ENCODE measurements at places on chromosomes 6 and 20. TPM values are rescaled to one million over a fixed set of nuclear protein-coding genes. Genes with fewer than 3 reads are reported as not detected.

- no peak overlapping the region for H3K27ac ChIP-seq
- H3K4me3 ChIP-seq, result no peak overlapping the region
- H3K27me3 ChIP-seq, result peaks cover 4% of the 10 kb centered on the region
- no peak for DNase-seq
- H3K4me1 ChIP-seq, result peaks cover 5% of the 10 kb centered on the region
- no peaks in the 10 kb centered on the region for H3K36me3 ChIP-seq
These were observed 176.3 kb downstream of the ADGRG6 start for GRCh38 chr6:142478117-142478516.

DNA sequence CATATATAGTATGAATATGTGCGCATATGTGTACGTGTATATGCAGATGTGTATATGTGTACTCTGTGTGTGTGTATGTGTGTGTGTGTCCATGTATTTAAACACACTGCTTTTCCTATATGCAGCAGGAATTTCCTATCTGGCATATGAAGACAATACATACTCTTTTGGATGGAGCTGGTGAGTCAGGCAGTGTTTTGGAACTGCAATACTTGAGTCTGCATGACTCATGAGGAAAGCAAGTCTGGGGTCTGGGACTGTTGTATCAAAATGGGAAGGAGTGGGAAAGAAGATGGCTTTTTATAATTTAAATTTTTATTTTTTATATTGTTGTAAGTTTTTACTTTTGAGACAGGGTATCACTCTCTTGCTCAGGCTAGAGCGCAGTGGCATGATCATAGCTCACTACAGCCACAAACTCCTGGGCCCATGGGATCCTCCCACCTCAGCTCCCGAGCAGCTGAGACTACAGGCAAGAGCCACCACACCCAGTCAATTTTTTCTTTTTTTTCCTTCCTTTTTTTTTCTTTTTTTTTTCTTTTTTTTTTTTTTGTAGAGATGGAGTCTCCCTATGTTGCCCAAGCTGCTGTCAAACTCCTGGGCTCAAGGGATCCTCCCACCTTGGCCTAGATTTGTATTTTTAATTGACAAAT lies 72.2 kb downstream of the ATXN1 start:
- DNase-seq, result no peak
- H3K27ac ChIP-seq, result no peak overlapping the region
- peaks cover 21% of the 10 kb centered on the region for H3K4me1 ChIP-seq
- no peaks in the 10 kb centered on the region for H3K36me3 ChIP-seq
- no peak overlapping the region for H3K4me3 ChIP-seq
- H3K27me3 ChIP-seq, result no peaks in the 10 kb centered on the region

DNA sequence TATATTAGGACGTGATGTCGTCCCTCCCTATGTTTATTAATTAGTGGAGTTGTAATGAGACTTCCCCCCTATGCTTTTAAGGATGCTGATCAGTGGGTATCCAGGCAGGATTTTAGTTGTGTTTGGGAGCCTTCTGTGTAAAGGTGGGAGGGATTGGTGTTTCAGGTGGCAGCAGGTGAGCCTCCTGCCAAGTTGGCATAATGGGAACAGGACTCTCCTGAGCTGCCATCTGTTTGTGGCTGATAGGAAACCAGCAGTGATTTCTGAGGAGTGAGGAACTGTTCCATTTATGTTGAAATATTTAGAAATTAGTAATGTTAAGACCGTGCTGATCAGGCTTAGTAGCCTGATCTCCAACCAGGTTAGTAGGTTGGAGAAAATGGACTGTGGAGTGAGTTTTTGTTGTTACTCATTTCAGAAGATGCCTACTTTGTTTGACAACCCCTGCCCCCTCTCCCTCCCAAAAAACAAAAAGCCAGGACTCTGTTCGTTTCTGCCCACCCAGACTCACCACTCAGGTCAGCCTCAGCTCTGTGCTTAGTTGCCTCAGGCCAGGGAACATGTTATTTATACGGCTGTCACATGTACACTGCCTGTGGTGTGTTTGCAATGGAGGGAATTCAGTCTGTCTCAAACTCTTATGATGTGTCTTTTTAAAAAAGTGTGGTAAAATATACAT lies 55.4 kb upstream of the TULP4 start:
- H3K36me3 ChIP-seq, result peaks cover 10% of the 10 kb centered on the region
- peaks cover 37% of the 10 kb centered on the region for H3K4me1 ChIP-seq
- H3K4me3 ChIP-seq, result no peak overlapping the region
- DNase-seq, result no peak
- H3K27ac ChIP-seq, result peak overlapping the region; percentile 53
- no peaks in the 10 kb centered on the region for H3K27me3 ChIP-seq

C6orf15 gene
- not detected for total RNA-seq

DNA sequence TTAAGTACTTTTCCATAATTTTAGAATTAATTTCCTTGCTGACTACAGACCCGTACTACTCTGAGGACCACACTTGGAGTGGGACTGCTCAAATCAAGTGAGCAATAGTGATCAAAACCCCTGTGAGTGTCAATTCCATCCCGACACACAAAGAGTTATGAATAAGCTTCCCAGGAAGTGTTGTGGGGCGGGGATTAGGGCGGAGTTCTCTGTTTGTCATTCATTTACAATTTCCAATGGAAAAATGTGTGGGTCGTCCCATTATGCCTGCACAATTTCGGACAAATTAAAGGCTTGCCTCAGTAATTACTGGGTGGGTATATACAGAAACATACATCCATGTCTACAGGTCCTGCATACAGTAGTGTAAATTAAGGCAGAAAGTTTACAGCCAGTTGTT lies 84.2 kb downstream of the ISM1 start:
- H3K27ac ChIP-seq, result no peak overlapping the region
- DNase-seq, result no peak
- H3K27me3 ChIP-seq, result peaks cover 2% of the 10 kb centered on the region
- no peak overlapping the region for H3K4me3 ChIP-seq
- no peaks in the 10 kb centered on the region for H3K36me3 ChIP-seq

GFRA4 gene
- total RNA-seq, result not detected

FAM184A gene
- total RNA-seq, result 5.3 TPM
